Ammon's horn (tissue), 1 donor: ENCODE measurements at places on chromosomes 12 and 14.

DNA sequence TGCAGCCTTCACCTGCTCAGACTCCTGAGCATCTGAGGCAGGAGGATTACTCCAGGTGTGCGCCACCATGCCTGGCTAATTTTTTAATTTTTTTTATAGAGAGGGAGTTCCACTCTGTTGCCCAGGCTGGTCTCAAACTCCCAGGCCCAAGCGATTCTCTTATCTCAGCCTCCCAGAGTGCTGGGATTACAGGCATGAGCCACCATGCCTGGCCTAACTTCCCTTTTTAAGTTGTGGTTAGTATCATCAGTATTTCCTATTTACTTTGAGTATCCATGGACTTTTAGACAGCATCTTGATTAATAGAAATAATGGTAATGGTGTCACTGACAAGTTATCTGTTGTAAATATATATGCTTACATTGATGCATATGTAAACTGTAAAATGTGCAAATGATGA, 116.9 kb downstream of the FGD4 start:
- no peak for DNase-seq

- peak; percentile 35 for DNase-seq
These were observed 43.3 kb downstream of the ADCK1 start for GRCh38 chr14:77843195-77843594.

GRCh38 chr14:106062502-106063272, 536.3 kb downstream of the TMEM121 start:
- no peak for DNase-seq

DNA sequence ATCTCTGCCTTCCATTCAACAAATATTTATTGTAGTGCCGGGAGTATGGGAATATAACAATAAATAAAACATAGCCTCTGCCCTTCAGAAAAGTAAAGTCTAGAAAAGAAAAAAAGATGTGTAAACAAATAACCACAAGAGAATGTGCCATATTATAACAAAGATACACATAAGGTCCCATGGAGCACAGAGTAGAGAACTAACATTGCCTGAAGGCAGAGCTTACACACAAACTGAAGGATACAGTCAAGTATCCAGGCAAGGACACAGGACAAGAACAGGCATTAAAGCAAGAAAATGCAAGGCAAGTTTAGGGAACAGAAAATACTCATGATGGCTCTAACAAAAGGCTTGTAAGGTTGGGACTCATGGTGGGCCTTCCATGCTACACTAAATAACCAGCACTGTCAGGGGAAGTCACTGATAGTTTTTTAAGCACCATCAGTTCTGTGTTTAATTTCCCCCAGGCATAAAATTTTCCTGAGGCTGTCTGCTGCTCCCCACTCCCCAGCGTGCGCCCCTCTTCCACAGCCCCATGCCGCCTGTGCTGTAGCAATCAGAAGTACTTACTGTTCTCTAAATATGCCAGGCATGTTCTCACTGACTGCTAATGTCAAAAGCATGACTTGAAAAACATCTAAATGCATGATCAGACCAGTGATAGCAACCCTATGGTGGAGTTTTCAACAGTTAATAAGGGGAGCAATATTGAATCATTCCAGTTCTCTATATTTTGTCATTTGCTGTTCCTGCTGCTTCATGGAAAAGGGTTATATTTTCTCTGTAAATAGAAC, 77.8 kb downstream of the ANKS1B start:
- DNase-seq, result no peak

DNA sequence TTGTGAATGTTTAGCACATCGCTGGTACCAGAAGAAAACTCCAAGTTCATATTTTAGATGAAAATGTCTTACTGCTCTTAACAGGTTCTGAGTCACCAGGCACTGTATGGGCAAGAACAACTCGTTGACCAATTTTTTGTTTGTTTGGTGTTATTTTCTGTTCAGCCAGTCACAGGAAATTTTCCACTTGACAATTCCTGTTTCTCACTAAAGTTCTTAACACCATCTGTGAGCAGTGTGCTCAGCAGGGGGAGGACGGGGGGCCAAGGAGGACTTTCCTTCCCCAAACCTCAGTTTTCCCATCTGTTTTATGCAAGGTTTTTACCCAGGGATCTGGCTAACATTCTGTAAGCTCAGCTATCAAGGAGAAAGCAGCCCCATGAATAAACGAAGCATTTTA, 3.0 kb downstream of the NUAK1 start:
- DNase-seq, result no peak

- peak; percentile 37 for DNase-seq
These were observed 11.0 kb downstream of the DLST start for GRCh38 chr14:74892745-74893144.

DNA sequence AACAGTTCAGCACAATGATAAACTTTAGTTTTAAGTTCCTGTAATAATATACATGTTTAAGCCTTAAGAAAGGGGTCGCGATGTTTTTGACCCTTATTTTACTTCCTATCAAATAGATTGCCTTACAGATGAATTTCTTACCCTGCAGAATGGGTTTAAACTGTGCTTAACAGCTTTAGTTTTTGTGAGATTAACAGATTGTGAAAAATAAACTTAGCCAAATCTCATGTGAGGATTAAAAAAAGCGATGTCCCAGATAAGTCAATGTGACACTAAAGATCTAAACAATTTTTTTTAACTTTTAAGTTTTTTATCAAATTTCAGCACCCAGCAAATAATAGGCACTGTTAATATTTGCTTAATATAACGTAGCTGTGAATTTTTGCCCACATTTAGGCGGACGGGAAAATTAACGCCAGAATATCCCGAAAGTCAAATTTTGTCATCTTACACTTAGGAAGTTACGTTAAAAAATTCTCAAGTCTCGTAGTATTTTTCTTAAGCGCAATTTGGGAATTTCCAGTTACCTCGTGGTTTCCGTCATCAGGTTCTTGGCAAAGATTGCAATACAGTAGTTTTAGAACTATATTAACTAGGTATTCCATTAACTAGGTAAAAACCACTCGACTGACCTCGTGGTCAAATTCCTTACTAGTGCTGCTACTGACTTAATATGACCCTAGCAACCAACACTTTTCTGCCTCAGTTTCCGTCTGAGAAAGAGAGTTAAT, 1.2 kb downstream of the HNRNPC start:
- no peak for DNase-seq

DNA sequence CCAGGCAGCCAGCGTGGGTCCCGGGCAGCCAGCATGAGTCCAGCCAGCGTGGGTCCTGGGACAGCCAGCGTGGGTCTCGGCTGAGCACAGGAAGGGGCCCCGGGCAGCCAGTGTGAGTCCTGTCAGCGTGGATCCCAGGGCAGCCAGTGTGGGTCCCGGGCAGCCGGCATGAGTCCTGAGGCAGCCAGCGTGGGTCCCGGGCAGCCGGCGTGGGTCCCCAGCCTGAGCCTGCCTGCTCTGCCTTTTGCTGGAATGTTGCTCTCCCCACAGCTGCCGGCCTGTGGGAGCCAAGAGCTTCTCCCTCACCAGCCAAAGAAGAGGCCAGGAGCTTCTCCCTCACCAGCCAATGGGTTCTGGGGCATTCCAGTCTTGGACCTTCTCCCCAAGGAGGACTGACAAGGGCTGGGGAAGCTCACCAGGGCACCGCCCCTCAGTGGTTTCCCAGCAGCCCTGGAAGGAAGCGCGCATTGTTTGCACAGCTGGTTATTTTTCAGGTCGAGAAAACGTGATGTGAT, 15.0 kb upstream of the RFLNA start:
- peak; percentile 43 for DNase-seq

GRCh38 chr14:76862546-76863282, 36.5 kb downstream of the LRRC74A start:
- peak; percentile 43 for DNase-seq

GRCh38 chr14:58730792-58731464, 93.2 kb downstream of the DACT1 start:
- no peak for DNase-seq

DNA sequence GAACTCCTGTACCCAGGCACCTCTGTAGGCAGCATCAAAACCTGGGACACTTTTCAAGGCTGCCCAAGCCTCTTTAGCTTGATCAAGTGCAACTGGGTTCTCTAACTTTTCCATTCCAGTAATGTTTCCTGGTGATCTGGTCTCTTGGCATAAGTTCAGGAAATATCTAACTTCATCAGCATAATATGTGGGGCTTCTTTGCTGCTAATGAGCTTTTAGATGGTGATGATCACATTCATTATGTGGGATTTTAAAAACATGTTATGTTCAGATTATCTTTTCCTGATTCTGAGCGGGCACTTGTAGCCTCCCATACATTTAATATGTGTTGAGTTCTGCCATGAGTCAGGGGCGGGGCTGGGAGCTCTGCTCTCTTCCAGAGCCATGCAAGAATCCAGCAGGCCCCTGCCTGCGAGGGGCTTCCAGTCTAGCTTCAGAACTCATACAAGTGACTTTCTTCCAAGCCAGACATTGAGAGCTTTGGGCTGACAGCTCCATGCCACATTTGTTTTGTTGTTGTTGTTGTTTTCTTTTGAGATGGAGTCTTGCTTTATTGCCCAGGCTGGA, 39.5 kb upstream of the RIN3 start:
- no peak for DNase-seq

- DNase-seq, result no peak
These were observed 31.6 kb upstream of the TESC start for GRCh38 chr12:117130801-117131200.

DNA sequence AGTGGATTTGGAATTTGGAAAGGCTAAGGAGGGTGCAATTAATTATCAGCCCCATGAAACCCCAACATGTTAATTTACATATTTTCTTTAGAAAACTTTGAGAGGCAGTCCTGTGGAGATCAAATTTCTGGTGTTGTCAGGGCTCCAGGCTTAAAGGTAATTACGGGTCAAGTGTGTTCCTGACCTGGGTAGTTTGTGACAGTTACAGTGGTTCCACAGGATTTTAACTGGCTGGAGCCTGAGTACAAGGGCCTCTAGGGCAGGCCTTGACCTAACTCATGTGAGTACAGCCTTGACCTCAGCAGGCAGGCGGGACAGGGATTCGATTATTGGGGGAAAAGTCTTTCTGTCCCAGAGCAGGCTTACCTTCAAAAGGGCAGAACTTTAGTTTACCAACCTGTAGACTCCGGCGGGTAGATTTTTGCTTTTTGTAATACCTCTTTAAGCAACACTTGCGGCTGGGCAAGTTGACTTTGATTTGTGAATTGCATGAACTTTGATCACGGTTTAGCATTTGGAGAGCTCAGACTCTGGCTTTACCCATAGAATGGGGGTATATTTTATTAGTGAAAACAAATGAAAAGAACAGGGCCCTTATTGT, 8.4 kb upstream of the PPTC7 start:
- DNase-seq, result no peak

- DNase-seq, result no peak
These were observed 13.8 kb downstream of the BICD1 start for GRCh38 chr12:32120419-32120818.

GRCh38 chr12:82708061-82708879, 21.6 kb downstream of the TMTC2 start:
- peak; percentile 92 for DNase-seq

DNA sequence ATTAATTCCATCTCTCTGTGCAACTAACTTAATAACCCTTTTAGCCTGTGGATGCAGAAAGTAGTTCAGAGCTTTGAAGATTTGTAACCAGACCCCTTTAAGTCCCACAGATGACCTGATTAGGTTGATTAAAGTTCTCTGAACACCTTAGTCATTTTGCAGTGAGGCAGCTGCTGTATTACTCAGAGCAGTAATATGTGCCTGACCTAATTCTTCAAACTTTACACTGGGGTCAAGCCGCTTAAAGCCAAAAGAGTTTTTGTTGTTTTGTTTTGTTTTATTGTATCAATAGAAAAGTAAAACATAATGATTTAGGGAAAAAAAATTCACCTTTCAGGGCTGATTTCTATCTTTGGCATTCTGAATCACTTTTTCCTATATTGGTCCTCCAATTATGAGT, 78.6 kb upstream of the PLEKHG7 start:
- DNase-seq, result no peak

DNA sequence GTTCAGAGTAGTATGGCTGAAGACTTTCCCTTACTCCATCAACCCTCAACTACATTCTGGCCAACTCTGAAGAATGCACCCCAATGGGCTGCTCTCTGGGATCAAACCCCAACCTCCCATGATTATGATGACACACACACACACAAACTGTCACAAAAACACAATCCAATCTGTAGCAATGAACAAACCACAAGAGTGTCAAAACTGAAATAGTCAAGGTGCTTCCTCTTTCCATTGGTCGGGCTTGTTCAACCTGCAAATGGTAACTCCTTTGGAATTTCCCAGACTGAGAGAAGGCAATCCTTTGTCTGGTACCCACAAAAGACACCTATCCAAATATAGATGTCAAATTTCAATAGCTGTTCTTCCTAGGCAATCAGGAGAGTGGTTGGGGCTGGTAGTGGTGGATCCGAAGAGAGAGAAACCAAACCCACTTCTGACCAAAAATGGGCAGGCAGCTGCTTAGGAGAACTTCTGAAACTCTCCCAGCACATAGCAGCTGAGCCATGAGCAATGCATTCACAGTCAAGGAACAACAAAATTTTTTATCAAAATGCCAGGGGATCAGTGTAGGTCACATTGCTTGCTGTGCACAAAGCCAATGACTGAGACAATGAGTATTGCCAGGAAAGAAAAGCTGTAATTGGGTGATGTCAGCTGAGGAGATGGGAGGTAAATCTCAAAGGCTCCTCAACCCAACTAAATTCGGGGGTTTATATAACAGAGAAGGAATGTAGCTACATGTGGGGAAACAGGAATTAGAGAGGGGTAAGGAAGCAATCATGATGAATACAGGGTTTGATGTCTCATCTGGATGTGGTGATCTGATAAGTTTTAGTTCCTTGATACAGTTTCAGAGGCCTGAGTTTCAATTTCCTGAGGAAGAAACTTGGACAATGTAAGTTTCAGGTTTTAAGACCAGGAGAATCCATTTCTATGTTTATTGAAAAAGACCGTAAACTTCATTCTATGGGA, 191.4 kb downstream of the KITLG start:
- no peak for DNase-seq

- DNase-seq, result no peak
These were observed 4.5 kb downstream of the HAUS4 start for GRCh38 chr14:22952418-22952817.

DNA sequence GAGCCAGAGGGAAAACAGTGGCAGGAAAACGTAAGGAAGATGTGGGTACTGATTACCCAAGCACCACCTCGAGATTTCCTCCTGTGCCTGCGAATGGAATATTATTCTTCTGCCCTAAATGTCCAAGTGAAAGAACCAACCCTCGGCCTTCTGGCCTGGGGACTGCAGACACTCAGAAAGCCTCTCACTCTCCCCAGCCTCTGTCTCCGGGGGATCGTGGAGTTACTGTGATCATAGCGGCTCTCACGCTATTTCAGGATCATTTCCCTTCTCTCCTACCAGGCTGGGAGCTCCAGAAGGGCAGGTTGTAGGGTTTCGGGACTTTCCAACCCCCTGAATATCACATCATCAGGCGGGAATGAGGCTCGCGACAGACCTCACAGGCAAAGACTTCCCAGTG, 68.9 kb downstream of the KDM2B start:
- DNase-seq, result no peak

GRCh38 chr12:75656648-75657047, 145.2 kb upstream of the KRR1 start:
- no peak for DNase-seq

- DNase-seq, result no peak
These were observed 272.4 kb upstream of the RTL1 start for GRCh38 chr14:101175731-101176534.
